ENCODE measurements at places on chromosomes 5 and 9.

GRCh38 chr5:126055348-126055729, 367.9 kb upstream of the GRAMD2B start:
- DNase-seq: no peak

GRCh38 chr9:15606643-15607472, 54.0 kb downstream of the CCDC171 start:
- DNase-seq: no peak

DNA sequence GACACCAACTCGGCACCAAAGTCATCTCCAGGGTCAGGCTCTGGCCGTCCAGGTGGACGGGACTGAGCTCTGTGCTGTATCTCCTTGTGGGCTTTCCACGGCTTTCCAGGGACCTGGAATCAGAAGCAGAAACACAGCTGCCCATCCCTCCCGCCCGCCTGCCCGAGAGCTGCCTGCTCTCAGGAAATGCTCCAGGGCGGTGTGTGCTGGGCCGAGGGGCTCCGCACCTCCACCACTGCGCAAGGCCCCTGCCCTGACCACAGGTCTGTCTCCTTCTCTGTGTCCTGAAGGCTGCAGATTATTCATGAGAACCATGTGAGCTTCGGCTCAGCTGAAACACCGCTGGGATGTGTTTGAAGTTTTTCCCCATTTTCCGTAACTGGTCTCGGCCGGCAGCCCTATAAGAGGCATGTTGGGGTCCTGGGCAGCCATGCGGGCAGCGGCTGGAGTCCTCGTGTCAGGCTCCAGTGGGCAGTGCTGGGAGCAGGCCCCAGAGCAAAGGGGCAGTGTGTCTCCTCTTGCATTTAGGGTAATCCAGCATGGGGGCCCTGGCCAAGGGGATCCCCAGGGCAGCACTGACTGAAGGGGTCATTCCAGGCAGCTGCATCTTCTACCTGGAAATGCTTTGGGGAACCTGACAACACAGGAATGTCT, 22.8 kb downstream of the NKD2 start:
- DNase-seq: no peak

- no peak for DNase-seq
Observed at GRCh38 chr5:34007201-34007620, 639 bp downstream of the AMACR start.

DNA sequence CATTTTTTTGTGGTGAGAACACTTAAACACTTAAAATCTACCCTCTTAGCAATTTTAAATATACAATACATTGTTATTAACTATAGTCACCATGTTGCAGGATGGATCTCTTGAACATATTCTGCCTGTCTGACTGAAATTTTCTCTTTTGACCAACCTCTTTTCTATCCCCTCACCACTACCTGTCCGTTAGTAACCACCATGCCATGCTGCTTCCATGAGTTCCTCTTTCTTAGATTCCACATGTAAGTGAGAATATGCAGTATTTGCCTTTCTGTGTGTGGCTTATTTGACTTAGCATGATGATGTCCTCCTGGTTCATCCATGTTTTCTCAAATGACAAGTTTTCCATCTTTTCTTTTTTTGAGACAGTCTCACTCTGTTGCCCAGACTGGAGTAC, 48.5 kb upstream of the NAA35 start:
- DNase-seq: no peak

DNA sequence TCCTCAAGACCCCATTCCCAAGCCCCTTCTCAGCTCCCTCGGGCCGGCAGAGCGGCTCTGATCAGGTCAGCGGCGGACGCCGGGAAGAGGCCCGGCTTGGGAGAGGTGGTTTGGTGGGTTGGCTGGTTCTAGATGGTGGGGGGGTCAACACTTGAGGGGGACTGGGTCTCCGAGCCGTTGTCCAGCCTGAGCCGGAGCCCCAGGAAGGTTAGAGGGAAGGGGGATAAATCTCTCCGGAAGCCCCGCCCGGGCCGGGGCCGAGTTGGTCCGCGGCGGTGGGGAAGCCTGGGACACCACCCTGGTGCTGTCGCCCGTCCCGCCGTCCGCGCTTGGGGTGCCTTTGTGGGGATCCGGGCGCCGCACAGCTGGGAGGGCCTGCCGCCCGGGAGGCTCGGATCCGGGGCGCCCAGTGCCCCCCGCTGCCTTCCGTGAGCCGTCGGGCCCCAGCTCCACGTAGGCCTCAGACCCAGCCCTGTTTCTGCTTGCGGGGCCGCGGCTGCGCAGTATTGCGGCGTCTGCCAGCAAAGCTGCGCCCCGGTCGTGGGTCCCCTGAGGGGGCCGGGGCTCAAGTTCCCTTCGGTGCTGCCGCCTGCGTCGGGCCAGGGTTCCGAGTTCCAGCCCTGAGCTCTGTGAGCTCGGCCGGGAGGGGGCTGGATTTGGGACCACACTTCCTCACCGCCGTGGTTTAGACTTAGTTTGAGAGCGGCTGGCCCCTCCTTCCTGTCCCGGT, 542 bp upstream of the TRIM52 start:
- DNase-seq: peak; percentile 77

GRCh38 chr5:176822041-176822792, 11.9 kb downstream of the UNC5A start:
- DNase-seq: no peak
